ENCODE measurements at places on chromosomes 5 and 9. TPM values are rescaled to one million over a fixed set of nuclear protein-coding genes. Genes with fewer than 3 reads are reported as not detected.

- DNase-seq: no peak
Observed at GRCh38 chr5:96144289-96144688, 182.6 kb upstream of the ELL2 start.

DNA sequence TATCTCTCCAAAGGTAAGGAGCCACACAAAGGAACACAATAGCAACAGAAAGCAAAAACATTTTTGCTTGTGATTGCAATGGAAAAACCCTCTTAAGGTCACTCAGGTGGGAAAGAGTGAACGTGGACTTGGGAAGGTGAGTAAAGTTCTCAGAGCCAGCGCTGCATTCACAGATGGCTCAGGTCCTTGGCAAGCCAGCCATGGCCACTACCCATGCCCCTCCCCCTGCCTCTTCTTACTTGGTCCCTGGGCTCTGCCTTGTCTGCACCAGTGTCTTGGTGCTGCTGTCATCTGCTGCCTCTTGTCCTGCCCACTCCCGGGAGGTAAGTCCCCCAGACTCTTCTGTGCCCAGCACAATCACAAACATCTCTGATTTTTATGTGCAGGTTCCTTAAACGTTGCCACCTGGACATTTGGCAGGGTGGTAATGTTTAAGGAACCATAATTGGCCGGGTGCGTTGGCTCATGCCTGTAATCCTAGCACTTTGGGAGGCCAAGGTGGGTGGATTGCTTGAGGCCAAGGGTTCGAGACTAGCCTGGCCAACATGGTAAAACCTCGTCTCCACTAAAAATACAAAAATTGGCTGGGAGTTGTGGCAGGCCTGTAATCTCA lies 74.6 kb downstream of the FEM1C start:
- no peak for DNase-seq

DNA sequence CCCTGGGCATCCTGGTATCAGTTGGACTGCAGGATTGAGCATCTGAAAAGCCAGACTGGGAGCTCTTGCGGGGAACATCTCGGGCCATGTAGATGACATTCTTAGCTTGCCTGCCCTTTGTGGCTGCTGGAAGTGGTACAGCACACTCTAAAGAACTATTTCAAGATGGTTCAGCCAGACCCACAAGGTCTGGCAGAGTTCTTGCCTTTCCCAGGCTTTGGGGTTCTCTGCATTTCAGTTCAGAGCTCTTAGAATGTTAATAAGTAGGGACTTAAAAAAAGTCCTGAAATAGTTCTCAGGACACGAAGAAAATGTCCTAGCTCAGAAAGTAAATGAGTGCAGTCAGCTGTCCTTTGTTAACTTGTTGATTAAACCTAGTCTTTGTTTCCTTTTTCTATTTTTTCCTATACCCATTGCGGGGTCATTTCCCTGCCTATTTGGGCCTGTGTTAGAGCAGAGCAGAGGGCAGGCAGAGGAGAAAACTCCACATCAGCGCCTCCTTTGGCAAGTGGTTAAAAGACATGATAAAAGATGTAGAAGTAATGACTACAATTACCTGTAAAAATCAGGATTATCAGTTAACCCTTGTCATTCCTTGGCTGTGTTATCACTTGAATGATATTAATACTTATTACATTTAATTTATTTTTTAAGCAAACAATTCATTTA lies 291.5 kb downstream of the ZSWIM6 start:
- no peak for DNase-seq

GRCh38 chr9:130824643-130825350 lies 10.3 kb upstream of the ABL1 start:
- peak; percentile 87 for DNase-seq

Gene NMUR2
- polyA plus RNA-seq: 0.22 TPM

GRCh38 chr9:81634915-81635516 lies 54.3 kb downstream of the TLE1 start:
- no peak for DNase-seq

Gene NEURL1B
- 40.4 TPM for polyA plus RNA-seq

DNA sequence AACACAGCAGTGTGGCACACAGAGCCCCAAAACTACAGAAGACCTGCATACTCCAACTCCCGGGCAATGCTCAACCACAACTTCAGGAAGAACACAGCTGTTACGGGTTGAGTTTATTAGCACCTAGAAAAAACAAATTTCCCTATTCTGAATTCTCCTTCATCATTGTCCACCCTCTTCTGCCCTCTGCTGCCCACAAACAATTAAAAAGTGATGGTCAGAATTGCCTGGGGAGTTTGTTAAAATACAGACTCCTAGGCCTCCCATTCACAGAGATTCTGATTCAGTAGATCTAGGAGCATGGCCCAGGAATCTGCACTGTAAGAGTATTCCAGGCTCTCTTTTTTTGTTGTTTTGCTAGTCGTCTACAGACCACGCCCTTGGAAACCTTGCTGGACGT lies 310.6 kb downstream of the NDUFS4 start:
- no peak for DNase-seq

GRCh38 chr5:43008363-43009153 lies 31.6 kb downstream of the ANXA2R start:
- DNase-seq: peak; percentile 82

Gene OR1Q1
- polyA plus RNA-seq: not detected

Gene FKTN
- polyA plus RNA-seq: 14.6 TPM

Gene PDCD1LG2
- polyA plus RNA-seq: 1.5 TPM

Data from hindlimb muscle (tissue), 1 donor.